ENCODE measurements at places on chromosomes 2 and 18.

DNA sequence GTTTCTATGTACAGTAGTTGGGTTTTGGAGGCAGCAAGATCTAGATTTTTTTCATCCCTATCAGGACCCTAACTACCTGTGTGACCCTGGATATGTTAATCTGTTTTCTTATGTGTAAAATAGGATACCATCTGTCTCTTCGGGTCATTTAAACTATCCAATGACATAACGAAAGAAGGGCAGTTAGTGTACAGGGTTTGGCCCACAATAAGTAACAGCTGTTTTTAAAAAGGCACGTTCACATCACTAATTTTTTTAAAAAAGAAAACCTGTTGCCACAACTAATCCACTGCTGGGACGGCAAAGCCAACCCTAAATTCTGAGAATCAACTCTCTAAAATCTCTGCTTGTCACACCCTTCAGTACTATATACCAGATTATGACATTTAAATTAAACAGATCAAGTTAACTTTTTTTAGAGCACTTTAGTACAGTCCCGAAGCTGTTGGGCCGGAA is 869 bp downstream of the USP40 start:
- no peak for DNase-seq

DNA sequence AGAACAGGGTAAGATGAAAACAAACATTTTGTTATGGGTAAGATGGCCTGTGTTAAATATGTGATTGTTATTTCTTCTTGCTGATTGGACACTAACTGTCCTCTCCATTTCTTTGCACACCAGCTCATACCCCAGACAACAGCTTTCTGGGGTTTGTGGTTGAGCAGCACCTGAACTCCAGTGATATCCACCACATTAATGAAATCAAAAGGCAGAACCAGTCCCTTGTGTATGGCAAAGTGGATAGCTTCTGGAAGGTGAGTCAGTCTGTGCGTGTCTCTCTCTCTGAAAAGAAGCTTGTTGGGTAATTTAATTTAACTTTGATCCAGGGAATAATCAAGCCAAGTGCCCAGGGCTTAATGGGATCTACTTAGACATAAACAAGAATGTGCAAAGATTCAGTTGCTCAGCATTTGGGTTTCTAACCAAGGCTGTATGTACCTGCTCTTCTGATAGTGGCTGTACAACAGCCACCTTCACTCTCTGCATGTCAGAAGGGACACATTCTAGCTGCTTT is 108.3 kb downstream of the MGAT5 start:
- no peak for DNase-seq

DNA sequence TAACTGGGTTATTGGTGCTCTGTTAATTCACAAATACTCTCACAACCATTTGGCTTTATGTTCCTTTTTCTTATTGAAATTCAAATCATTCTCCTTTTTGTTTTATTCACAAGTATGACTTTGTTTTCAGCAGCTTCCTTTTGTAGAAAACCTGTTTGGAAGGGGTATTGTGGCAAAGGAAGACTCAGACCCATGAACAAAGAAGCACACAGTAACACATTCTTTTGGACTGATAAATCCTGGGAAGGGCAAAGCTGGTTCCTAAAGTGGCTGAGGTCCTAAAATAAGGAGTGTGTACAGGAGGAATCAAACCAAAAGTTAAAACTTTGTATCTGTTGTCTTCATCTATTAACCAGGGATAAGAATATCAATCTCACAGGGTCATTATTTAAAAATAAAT is 374.7 kb upstream of the FIGN start:
- no peak for DNase-seq

GRCh38 chr2:197293252-197294007 is 17.1 kb downstream of the ANKRD44 start:
- no peak for DNase-seq

Data from nucleus accumbens (tissue), 56 donors.